ENCODE measurements at places on chromosomes 7 and 10.

DNA sequence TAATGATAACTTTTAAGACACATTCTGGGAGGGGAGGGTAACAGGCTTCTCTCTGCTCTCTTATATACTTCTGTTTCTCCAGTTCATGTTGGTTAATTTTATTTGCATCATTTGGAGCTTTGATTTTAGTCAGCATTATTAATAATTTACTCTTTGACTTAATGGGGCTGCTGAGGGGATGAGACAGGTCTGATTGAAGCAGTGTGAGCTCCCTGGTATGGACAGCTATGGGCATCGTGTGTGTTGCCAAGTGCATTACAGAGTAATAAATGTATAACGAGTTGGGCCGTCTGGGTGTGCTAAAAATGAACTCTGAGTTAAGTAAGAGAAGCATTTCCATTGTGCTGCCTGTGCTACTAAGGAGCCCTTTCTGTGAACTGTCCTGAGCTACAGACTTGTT, 31.7 kb upstream of the IKZF1 start:
- DNase-seq: no peak

DNA sequence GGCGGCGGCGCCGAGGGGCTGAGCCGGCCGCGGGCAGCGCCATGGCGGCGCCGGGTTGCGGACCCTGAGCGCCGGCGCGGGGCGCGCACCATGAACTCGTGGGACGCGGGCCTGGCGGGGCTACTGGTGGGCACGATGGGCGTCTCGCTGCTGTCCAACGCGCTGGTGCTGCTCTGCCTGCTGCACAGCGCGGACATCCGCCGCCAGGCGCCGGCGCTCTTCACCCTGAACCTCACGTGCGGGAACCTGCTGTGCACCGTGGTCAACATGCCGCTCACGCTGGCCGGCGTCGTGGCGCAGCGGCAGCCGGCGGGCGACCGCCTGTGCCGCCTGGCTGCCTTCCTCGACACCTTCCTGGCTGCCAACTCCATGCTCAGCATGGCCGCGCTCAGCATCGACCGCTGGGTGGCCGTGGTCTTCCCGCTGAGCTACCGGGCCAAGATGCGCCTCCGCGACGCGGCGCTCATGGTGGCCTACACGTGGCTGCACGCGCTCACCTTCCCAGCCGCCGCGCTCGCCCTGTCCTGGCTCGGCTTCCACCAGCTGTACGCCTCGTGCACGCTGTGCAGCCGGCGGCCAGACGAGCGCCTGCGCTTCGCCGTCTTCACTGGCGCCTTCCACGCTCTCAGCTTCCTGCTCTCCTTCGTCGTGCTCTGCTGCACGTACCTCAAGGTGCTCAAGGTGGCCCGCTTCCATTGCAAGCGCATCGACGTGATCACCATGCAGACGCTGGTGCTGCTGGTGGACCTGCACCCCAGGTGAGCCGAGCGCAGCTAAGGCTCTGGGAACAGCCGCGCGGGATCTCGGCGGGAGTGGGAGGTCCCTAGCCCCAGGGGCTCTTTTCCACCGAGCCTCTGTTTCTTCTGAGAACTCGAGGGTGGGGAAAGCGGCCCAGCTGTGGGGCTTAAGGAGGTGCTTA, at the start of gene GPR26:
GPR26 (plus strand) TSS at position 38 of the 919 bp plus-strand sequence; CDS start at position 91, 53 bp downstream.
- DNase-seq: no peak

DNA sequence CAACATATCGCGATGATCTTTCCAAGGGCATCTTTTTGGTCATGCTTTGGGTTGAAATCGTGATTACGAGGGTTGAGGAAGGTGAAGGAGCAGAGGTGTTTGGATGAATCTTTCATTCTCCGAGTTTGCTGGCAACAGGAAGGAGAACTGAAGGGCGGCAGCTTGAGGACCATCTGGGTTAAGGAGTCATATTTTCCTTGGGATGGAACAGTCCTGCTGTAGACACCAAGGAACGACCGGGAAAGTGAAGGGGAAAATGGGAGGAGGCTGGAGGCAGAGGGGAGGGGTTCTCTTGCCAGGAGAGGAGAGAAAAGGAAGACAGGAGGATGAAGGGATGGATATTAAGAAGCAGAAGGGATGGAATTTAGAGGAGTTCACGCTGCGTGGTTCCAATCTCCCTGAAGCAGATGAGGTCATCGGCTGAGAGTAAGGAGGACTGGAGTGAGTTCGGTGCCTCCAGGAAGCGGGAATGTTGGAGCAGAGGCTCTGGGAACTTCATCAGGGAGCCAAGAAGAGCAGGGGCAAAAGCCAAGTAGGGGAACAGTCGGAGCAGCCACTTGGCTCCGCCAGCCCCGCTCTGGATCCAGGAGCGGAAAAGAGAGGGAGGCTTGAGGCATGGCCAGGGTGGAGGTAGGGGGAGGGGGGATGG, 116.6 kb upstream of the GALNT17 start:
- DNase-seq: no peak

- no peak for DNase-seq
Measured at GRCh38 chr7:90721869-90722431, 125.8 kb downstream of the CDK14 start.

DNA sequence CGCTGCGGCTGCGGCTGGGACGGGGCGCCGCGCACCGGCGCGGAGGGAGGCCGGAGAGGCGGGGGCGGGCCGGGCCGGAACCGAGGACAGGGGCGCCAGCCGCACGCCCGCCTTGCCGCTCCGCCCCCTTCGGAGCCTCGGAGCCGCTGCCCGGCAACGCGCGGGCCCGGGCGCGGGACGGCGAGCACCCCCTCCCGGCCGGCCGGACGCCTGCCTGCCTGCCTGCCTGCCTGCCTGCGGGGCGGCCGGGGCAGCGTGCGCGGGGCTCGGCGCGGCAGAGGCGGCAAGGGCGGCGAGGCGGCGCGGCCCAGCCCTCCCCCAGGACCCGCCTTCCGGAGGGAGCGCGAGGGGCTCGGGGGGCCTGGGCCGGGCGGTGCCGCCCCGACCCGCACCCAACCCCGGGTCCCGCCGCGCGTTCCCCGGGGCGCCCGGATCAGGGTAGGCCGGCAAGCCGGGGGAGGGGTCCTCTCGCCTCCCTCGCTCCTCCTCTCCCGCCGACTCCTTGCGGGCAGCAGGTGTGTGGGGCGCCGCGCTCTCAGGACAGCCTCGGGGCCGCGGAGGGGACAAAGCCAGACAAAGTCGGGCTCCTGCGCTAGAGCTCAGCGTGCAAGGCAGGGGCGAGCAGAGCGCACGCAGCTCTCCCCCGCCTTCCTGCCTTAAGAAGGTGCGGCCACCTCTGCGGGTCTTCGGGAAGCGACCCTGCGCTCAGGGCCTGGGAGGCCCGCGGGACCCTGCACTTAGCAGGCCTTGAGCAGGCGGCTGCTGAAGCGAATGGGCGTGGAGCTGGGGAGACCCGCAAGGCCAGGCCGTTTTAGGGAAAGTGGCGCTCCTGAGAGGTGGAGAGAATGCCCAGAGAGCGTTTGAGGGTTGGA, at the start of gene KIAA1549:
KIAA1549 (minus strand) TSS at position 58 of the 872 bp plus-strand sequence. CDS start 120 bp downstream, outside the sequence.
- peak; percentile 13 for DNase-seq

DNA sequence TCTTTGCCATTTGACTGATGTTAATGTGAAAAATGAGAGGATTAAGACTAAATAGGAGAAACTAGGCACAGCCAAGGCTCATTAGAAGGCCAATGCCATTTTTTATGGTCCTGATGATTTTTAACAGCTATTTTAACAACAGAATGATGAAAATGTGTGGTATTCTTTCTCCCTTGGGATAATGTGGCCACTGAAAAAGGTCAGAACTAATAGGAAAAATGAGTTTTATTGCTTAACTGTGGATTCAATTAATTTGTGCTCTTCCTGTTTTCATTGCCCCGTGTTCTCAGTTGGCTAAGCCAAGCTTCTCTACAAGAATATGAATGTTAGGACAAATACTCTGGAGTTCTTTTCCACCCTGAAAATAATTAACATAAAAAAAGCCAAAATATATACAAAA, 56.6 kb downstream of the BMPER start:
- no peak for DNase-seq

- no peak for DNase-seq
Measured at GRCh38 chr10:98424295-98425254, 9.6 kb upstream of the PYROXD2 start.

DNA sequence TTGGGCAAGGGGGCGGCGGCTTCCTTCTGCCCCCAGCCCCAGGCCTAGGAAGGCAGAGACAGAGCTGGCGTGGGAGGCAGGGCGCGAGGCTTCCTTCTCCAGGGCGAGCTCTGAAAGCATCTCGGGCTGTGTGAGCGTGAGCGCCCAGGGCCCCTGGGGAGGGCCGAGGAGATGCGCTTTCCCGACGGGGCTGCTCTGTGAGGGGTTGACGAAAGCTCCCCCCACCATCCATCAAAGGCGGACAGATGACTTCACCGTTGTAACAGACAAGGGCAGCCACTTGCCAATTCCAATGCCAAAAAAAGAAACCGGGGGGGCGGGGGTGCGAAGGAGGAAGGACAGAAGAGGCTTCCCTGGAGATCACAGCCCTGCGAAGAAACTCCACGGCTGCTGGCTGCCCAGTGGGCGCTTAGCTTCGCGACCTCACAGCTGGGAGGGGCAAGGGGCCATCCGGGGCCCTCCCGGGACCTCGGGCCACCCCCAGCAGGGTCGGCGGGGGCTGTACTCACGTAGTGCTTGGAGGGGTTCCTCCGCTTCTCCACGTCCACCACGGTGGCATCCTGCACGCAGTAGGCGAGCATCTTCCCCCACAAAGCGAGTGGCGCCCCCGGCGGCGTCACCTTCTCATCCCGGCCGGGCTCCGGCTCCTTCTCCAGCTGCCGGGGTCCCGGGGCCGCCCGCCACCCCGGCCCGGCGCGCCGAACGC, 537 bp downstream of the SH3PXD2A start:
- DNase-seq: no peak

GRCh38 chr10:75098902-75099673, 12.4 kb upstream of the SAMD8 start:
- no peak for DNase-seq

DNA sequence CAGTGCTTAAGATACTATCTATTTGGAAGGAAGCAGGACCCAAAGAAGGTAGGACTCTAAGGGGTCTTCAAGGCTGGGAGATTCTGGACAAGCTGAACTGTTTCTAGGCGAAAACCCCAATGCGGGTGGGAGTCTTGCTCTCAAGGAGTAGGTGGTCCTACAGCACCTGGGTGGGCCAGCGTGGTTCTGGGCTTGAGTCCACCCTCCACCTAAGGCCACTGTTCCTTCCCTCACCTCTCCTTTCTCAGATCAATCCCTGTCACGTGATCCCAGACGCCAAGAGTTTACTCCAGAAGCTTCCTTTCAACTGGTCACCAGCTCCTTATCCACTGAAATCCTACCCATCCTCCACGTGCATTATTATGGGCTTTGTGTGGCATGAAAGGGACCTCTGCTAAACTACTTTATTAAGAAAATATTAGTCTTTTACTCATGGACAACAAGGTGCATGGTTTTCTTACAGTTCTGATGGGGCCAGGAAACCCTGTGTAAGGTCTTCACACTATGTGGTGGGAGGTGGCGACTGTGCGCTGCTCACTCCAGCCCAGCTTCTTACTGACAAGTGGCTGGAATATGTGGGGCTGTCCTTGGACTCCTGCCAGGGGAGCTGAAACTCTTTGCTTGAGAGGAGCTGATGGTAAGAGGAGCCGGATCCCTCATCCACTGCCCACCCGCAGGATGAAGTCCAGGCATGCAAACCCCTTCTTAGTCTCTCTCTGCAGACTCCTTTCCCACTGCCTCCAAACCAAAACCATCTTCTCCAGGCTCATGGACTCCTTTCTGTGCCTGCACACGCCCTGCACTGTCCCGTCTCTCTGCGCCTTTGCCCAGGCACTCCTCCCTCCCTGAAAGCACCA, 1.6 kb downstream of the ZNF746 start:
- DNase-seq: no peak

GRCh38 chr10:29409241-29410054, 120.6 kb downstream of the LYZL1 start:
- peak; percentile 23 for DNase-seq

DNA sequence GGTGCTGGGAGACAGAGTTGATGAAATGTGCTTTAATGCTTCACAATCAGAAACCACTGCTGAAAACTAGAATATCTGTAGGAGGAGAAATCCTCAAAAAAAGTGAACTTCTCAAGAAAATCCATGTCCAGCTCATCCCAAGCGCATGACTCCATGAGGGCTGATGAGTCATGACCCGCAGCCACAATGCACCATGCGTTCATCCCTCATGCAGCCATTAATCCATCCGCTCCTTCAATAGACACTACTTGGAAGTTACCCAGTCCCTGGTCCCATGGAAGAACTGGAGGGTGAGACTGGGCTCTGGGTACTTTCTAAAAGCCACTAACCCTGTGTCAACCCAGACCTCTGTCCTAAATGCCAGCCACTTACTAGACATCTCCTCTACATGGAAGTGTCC, 24.4 kb downstream of the TMEM273 start:
- no peak for DNase-seq

- DNase-seq: no peak
Measured at GRCh38 chr7:158244873-158245723, 342.5 kb downstream of the PTPRN2 start.

DNA sequence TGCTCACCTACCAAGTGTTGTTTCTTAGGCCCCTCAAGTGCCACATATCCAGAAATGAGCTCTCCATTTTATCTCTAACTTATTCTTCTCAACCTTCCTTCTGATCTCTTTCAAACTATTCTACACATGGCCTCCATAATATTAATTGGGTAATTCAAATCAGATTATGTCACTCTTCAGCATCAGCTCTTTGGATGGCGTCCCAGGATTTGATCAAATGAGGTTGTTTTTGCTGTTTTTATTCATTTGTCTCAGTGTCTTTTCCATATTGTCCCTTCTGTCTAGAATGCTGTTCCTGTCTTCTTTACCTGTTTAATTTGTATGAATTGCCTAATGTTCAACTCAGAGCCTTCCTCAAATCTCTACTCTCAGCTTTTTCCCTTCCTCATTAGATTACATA, 234.6 kb upstream of the CXCL12 start:
- no peak for DNase-seq

DNA sequence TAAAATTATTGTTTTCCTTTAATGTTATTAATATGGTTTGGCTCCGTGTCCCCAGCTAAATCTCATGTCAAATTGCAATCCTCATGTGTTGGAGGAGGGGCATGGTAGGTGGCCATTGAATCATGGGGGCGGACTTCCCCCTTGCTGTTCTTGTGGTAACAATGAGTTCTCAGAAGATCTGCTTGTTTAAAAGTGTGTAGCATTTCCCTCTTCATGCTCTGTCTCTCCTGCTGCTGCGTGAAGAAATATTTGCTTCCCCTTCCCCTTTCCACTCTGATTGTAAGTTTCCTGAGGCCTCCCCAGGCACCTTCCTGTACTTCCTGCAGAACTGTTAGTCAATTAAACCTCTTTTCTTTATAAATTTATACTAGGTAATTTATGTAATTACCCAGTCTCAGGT, 27.5 kb downstream of the VIM start:
- DNase-seq: no peak

- no peak for DNase-seq
Measured at GRCh38 chr7:140042386-140042670, 20.4 kb downstream of the PARP12 start.

GRCh38 chr7:8360564-8361153, 72.8 kb upstream of the NXPH1 start:
- no peak for DNase-seq

DNA sequence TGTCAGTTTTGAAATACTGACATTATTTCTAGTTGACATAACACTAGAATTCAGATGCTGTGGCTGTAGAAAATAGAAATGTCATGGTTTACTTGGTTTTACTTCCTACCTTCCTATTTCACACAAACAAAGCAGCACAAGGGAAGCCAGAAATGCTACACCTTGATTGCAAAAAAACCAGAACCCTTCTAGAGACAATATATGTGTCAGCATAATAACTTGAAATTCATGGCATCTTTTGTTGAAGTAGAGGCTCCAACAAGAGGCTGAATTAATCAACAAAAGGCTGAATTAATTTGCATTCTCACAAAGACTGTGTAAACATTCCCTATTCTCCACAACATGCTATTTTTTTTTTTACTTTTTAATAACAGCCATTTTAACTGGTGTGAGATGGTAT, 25.2 kb downstream of the ZNF117 start:
- DNase-seq: no peak

Data from activated CD8-positive, alpha-beta memory T cell treated with anti-CD3 and anti-CD28 coated beads for 48 hours (primary cell).